ENCODE measurements at places on chromosomes 1 and 21.

DNA sequence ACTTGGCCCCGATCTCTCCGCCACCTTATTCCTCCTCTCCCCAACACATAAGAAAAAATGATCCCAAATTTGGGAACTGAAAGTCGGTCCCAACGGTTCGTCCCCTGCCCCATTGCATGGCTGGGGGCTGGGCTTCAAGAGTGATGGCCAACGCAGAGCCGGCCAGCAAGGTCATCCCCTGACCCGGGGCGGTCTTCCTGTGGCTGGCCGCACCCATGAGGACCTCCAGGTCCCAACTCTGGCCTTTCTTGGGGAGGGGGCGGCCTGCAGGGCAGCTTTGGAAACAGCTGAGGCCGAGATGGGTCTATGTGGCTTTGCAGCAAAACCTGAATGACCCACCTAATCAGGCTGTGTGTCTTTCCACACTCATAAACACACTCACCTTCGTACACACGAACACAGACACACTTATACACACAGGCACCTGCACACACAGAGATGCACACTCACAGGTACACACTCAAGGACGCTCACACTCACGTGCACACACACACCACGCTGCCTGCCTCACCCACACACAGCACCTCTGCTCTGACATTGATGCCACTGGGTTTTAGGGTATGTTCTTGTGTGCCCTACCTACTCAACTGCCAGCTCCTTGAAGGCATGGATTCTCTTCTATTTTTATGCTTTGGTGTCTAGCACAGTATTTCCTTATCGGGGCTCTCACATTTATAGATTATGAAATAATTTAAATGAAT lies 562 bp downstream of the DYNLT5 start:
- DNase-seq: no peak

DNA sequence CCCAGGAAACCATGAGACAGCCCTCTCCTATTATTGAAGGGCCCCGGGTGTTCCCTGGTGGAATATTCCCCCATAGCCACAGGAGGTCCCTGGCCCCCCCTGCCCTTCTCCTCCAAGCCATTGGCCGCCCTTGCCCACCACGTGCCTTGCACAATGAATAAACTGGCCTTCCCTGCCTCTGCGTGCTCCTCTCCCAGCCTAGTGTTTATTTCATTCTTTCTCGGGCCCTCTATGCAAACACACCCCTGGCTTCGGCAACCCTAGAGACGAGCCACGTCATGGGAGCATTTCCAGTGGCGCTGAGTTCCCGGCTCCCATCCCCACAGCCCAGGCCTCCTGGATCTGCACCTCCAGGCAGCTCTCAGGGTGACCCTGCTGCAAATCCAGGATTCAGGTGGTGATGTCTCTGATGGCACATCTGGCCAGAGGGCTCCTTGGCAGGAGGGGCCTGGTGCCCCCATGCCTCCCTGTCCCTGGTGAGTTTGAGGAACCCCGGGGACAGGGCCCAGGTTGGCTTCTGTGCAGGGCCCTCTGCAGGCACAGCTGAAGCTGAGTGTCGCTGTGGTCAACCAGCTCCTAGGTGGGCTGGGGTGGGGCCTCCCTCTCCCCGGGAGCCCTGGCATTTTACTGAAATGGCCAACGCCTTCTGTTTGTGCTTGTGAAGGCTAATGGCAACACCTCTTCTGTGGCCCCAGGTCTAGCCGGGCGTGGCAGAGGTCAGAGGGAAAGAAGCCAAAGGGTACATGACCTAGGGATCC lies 6.2 kb downstream of the KRTAP10-12 start:
- DNase-seq: peak; percentile 63

GRCh38 chr1:1175221-1176062 lies 1.8 kb downstream of the TTLL10 start:
- no peak for DNase-seq

- DNase-seq: no peak
Measured at GRCh38 chr21:29638761-29639327, 301.0 kb downstream of the GRIK1 start.

DNA sequence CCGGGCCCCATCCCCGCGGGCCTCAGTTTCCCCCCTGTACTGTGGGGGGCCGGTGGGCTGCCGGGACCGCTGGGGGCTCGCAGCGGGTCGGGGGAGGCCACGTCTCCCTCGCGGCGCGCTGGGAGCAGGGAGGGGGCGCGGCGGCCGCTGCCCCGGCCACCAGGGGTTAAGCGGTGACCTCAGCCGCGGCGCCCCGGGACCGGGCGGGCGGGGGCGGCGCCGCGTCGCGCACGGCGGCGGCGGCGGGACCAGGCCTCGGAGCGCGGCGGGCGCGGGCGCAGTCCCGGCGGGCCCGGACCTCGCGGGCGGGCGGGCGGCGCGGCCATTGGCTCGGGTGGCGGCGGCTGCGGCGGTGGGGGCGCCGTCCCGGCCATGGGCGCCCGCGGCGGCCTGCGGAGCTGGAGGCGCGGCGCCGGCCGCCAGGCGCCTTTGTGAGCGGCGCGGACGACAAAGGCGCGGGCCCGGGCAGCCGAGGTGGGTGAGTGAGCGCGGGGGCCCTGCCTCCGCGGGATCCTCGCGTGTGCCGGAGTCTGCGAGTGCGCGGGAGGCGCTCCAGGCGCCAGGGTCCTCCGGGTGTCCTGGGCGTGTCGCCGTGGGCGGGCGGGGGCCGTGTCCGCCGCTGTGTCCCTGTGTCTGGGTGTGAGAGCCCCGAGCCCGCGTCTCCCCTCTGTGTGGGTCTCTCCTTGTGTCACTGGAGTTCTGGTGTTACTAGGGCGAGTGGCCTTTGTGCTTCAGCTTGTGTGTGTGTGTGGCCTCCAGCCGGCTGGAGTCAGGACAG lies at the start of gene ARHGEF10L:
Gene ARHGEF10L (plus strand): TSS at position 222 of the 778 bp plus-strand sequence. CDS start 40,898 bp downstream, outside the sequence.
- DNase-seq: no peak

GRCh38 chr1:175564119-175564518 lies 179.3 kb downstream of the TNR start:
- no peak for DNase-seq

- no peak for DNase-seq
Measured at GRCh38 chr1:103576065-103576464, 4.7 kb downstream of the AMY2B start.

DNA sequence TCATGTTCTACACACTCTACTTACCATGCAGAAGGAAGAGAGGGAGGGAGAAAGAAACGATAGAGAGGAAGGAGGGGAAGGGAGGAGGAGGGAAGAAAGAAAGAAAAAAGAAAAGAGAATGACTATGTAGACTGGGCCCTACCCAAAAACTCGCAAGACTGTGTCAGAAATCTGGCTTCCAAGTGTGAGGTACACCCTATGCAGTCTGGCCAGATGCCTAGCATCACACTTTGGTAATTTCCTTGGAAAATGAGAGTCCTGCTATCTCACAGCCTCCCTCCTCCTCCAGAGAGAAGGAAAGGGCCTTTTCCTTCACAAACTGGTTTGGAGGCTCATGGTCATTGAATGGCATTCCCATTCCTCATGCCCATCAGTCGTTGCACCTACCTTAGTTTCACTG lies 86.4 kb upstream of the LRRC8D start:
- DNase-seq: no peak

- no peak for DNase-seq
Measured at GRCh38 chr1:79852004-79852403, 845.5 kb upstream of the ADGRL4 start.

DNA sequence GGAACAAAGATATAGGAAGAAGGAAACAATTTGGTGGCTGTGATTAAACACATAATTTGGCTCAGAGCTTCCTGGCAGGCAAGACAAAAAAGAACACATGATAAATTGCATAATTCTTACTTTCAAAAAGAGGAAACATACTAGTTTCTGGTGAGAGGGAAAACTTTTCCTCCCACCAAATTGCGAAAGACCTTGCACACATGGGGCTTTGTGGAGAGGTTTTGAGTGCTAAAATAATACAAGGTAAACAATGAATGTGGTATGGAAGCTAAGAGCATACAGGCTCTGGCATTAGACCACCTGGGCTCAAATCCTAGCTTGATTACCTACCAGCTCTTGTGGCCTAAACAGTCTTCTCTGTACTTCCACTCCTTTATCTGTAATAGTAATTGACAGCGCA lies 140.2 kb upstream of the HOOK1 start:
- no peak for DNase-seq

- DNase-seq: no peak
Measured at GRCh38 chr1:67304023-67304422, 3.6 kb upstream of the IL12RB2 start.

DNA sequence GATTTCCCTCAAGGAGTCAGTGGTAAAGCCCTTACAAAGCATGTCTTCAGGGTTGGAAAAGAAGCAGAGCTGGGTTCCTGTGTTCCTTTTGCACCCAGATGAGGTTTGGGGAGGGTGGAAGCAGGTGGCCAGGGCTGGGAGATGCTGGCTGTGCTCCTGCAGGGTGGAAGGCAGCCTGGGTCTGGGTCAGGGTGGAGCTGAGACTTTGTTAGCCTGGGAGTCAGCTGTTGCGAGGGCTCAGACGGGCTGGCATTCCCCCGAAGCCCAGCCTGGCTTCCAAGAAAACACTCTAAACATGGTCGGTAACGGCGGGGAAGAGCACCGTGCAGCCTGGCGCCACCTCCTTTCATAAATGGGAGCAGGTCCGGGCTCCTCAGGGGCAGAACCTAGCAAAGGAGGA lies 43.7 kb upstream of the EPS8L3 start:
- no peak for DNase-seq

DNA sequence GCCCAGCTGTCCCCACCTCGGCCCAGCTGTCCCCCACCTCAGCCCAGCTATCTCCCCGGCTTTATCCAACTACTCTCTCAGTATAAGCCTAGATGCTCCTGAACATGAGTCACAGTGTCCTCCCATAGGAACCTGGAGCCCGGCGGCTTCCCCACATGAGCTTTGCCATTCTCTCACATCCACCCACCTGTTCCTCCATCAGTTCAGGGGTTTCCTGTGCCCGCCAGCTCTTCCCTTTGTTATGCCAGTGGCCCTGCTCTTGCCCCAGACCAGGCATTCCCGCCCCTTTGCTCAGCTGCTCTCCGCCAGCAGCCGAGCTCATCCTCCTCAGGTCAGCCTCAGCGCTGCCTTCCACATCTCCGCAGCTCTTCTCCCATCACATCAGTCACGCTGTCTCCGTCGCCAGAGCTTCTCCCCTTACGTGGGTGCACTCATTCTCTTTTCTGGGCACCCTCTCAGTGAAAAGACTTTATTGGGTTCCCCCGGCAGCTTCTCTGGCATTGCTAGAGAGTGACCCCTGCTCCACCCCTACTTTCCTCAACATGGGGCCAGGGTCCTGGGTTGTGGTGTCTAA lies 89.5 kb upstream of the CSF3R start:
- DNase-seq: no peak

DNA sequence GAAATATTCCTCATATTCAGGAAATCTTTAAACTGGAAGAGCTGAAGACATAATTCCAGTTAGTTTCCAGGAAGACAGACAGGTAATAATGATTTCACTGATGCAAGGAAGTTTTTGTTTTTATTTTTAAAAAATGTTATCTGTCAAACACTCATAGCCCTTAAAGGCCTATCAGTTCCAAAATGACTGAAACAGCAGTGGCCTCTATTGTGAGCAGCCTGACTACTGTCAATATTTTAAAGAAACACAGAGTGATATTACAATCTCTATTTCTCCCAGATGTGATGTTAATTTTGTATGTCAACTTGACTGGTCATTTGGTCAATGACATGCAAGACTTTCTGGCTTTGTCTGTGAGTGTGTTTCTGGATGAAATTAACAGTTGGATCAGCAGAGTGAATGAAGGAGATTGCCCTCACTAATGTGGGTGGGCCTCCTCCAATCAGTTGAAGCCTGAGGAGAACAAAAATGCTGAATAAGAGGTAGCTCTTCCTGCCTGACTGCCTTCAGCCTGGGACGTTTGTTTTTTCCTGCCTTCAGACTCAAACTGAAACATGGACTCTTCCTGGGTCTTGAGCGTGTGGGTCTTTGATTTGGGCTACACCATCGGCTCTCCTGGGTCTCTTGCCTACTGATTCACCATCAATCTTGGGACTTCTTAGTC lies 31.3 kb upstream of the SLC30A10 start:
- no peak for DNase-seq

GRCh38 chr1:188652678-188653077 lies 1823.9 kb downstream of the PLA2G4A start:
- DNase-seq: no peak

DNA sequence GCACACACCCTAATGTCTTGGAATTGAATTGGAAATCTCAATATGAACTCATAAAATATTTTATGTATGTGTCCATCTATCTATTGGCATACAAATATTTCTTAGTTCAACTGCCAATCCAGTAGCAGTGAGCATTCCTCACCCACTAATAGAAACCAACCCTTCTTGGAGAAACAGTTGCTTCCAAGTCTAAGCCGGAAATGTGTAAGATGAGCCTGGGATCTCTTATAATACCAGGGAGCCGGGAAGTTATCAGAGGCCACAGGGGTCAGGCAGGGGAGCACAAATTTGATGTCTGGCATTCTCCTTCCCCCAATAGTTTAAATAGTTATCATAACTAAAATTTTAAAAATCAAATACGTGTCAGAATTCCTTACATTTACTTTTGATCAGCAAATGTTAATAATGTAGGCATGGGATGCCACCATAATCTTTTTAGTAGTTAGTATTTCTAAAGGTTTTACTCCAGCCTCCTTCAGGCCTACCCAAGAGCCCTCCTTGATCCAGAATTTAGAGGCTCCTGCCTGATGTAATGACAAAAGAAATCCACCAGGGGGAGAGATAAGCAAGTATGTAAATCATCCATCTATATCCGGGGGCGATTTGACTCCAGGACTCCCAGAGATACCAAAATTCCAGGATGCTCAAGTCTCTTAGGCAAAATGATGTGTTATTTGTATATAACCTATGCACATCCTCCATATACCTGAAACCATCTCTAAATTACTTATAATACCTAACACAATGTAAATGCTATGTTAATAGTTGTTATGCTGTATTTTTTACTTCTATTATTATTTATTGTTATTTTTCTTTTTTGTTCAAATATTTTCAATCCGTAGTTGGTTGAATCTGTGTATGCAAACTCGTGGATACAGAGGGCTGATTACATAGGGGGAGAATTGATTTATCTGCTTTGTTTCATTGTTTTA lies 218.7 kb upstream of the COA6 start:
- peak; percentile 63 for DNase-seq

DNA sequence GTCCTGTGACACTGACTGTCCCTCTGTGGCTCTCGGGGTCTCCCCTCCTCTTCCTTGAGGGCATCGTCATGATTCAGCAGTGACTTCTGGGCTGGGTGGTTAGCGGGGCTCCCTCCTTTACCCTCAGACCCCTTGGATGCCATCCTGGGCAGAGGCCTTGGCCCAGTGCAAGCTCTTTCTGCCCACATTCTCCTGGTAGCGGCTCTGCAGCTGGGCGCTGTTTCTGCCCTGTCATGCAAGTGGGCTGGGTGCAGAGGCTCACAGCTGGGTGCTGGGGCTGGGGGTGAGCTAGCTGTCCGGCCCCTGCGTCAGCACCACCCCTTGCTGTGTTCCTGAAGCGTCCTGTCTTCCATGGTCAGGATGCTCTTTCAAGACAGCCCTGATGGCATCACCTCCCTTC lies 158.5 kb downstream of the PCBP3 start:
- no peak for DNase-seq
